Activated naive CD4-positive, alpha-beta T cell treated with anti-CD3 and anti-CD28 coated beads for 36 hours (primary cell): ENCODE measurements at places on chromosomes 16 and 17. TPM values are rescaled to one million over a fixed set of nuclear protein-coding genes. Genes with fewer than 3 reads are reported as not detected.

GRCh38 chr16:30533146-30533522, 1.5 kb downstream of the ZNF747 start:
- H3K4me1 ChIP-seq, result peaks cover 53% of the 10 kb centered on the region
- peak overlapping the region; percentile 76 for H3K27ac ChIP-seq
- peaks cover 30% of the 10 kb centered on the region for H3K36me3 ChIP-seq
- no peaks in the 10 kb centered on the region for H3K27me3 ChIP-seq
- DNase-seq, result no peak
- peak overlapping the region; percentile 72 for H3K4me3 ChIP-seq

- H3K4me3 ChIP-seq, result no peak overlapping the region
- no peaks in the 10 kb centered on the region for H3K27me3 ChIP-seq
Measured at GRCh38 chr16:11901091-11901490, 14.7 kb downstream of the GSPT1 start.

GRCh38 chr16:84518804-84519341, 14.4 kb upstream of the MEAK7 start:
- H3K4me3 ChIP-seq, result no peak overlapping the region
- H3K4me1 ChIP-seq, result peaks cover 60% of the 10 kb centered on the region
- peak overlapping the region; percentile 30 for H3K27ac ChIP-seq

DNA sequence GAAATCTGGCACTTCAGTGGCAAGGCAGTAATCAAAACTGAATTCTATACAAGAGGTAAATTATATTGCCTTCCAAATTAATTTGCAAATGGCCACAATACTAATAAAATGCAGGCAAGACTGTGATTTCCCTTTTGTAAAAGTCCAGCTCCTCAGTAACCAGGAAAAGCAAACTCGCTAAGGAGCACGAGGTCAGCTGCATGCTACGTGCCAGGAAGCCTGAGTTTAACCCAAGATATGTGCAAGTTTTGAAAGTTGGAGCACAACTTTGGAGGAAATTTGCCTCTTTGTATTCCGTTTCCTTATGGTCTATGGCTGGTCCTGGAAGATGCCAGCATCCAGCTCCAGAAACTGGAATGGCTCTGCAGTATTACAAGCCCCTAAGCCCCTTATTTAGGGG, 226.8 kb upstream of the DYNLRB2 start:
- H3K27ac ChIP-seq, result no peak overlapping the region
- no peak for DNase-seq

GRCh38 chr17:6556121-6557039, at the start of gene PITPNM3:
Gene PITPNM3, minus strand, starts transcription at chr17:6556555. Its CDS starts 149 bp downstream, at chr17:6556406.
- no peak for DNase-seq
- H3K4me3 ChIP-seq, result peak within 1 kb of the TSS; percentile 46
- no peaks in the 10 kb centered on the region for H3K36me3 ChIP-seq
- H3K27ac ChIP-seq, result no peak within 1 kb of the TSS
- H3K4me1 ChIP-seq, result peaks cover 10% of the 10 kb centered on the region

Gene TBC1D26
- 0.57 TPM for total RNA-seq

Gene RPRML
- total RNA-seq, result not detected

Gene ZNF205
- not detected for total RNA-seq
